Kidney (tissue), 22 donors: ENCODE measurements at places on chromosomes 5 and 9. TPM values are rescaled to one million over a fixed set of nuclear protein-coding genes. Genes with fewer than 3 reads are reported as not detected.

GRCh38 chr9:561427-561826 lies 280.1 kb upstream of the DMRT1 start:
- DNase-seq = no peak

The GPR150 gene
- total RNA-seq = 0.16 TPM

GRCh38 chr9:117114768-117115167 lies 300.1 kb downstream of the ASTN2 start:
- DNase-seq = no peak

The UBAC1 gene
- 40.2 TPM for total RNA-seq

GRCh38 chr5:129124608-129125007 lies 30.1 kb downstream of the ISOC1 start:
- DNase-seq = no peak

GRCh38 chr9:126411948-126412284 lies 85.3 kb downstream of the MVB12B start:
- no peak for DNase-seq

- DNase-seq = no peak
These were observed 8.8 kb upstream of the WDR36 start for GRCh38 chr5:111083323-111083722.

DNA sequence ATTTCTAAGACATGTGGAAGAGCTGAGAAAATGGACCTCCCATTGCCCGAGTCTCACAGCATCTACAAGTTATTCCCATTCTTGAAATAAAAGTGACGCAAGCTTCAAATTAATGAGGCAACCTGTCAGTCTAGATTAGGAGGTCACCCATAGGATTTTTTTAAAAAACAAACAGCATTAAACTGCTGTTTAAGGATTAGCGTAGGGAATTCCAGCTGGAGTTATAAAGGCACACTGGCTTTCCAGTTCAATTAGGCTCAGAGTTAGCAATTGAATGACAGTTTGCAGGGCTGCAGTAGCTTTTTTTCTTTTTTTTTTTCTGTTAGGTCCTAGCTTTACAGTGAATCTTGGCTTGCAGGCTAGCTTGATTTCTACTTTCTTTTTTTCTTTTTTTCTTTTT lies 16.2 kb downstream of the PRKACG start:
- DNase-seq = peak; percentile 68

- DNase-seq = no peak
These were observed 89.1 kb upstream of the MINAR2 start for GRCh38 chr5:129658801-129659200.

The LPCAT1 gene
- total RNA-seq = 46.5 TPM

DNA sequence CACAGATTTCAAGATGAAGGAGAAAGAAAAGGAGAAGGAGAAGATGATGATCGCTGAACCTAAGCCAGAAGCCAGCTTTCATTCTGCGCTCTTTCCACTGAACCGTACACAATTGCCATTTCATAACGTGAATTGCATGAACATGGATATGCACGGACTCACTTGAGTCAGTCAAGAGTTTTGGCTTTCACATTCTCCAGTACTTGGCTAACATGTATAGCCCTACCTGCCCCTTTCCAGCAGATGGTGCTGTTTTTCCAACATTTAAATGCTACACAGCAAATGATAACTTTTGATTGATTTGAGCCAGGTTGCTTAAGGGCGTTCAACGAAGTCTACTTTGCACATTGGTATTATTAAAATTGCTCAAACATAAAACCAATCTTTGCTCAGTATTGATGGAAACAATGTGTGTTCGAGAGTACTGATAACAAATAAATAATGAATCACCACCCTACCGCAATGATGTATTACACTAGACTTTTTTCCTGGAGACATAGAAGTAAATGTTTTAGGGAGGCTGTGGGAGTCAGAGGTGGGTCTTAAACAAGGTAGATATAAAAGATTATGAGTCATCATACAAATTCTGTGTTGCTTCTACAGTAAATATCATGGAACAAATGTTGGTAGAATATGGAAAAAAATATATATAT lies 196.4 kb downstream of the TRPM3 start:
- peak; percentile 88 for DNase-seq

DNA sequence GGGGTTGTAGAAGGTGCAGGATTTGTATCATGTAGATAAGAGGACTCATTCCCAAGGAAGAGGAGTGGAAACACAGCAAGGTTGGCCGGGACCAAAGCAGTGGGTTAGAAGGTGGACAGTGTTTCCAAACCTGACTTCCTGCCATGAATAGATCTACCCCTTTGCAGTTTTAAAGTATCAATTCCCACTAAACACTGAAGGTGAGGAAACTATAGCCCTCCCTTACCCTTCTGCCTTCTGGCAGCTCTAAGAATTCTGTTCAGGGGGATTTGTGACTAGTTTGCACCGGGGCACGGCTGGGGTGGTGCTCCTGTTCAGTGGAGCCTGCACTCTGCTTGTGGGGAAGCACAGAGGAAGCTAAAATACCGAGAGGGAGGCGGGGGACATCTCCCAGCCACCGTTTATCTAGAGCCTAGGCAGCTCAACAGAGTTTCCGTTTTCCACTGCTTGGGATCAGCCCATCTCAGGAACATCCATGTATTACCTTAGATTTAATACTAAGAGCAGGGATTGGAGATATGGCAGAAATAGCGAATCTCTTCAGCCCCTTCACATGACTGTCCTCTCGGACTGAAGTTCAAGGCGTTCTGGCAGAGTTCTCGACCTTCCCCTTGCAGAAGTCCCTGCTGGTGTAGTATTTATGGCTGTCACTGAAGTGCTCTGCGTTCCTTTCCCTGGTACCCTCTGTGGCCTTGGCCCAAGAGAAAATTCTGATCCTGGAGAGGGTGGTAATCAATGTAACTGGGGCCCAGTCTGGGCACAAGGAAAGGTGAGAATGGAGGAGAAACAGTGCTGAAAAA lies 5.4 kb downstream of the ISL1 start:
- no peak for DNase-seq

DNA sequence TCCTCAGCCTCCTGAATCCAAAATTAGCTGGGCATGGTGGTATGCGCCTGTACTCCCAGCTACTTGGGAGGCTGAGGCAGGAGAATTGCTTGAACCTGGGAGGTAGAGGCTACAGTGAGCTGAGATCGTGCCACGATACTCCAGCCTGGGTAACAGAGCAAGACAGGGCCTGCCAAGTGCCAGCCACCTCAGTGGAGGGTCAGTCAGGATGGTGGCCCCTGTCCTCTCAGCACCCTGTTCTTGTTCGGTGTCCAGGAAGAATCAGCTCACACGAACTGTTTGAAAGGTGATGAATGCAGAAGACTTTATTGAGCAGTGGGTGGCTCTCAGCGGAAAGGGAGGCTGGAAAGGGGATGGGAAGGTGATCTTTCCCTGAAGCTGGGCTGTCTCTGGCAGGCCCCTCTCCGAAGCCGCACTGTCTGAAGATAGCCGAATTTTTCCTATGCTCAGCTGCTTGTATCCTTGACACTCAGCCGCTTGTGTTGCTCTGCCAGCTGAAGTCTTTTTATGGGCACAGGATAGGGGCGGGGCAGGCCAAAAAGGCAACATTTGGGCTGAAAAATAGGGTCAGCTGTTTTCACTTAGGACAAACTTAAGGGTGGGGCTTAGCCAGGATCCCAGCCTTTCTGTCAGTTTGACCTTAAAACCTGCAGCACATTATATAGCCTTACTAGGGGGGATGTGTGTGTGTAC lies 50.9 kb downstream of the UBE2R2 start:
- no peak for DNase-seq

- DNase-seq = no peak
These were observed 45.3 kb upstream of the NKD2 start for GRCh38 chr5:963310-963672.

GRCh38 chr5:100900142-100900795 lies 2.8 kb downstream of the ST8SIA4 start:
- DNase-seq = peak; percentile 34

GRCh38 chr9:106286249-106286648 lies 576.7 kb upstream of the ZNF462 start:
- DNase-seq = peak; percentile 62

The AIF1L gene
- total RNA-seq = 397 TPM

DNA sequence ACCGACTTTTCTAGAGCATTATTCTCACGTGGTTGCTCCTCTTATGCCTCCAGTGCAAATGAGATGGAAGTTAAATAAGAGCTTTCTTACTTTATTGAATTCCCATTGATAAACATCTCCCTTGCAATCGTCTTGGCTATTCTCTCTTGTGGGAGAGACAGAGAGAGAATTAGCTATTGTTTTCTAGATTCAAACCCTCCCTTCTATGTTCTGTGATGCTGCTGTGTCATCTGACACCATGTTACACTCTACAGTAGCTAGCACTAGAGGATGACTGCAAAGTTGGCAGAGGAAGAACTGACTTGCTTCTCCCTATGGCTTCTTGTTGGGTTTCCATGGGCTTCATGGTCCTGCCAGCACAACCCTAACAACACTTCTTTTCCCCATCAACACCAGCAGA lies 134.6 kb upstream of the RANBP3L start:
- DNase-seq = no peak

DNA sequence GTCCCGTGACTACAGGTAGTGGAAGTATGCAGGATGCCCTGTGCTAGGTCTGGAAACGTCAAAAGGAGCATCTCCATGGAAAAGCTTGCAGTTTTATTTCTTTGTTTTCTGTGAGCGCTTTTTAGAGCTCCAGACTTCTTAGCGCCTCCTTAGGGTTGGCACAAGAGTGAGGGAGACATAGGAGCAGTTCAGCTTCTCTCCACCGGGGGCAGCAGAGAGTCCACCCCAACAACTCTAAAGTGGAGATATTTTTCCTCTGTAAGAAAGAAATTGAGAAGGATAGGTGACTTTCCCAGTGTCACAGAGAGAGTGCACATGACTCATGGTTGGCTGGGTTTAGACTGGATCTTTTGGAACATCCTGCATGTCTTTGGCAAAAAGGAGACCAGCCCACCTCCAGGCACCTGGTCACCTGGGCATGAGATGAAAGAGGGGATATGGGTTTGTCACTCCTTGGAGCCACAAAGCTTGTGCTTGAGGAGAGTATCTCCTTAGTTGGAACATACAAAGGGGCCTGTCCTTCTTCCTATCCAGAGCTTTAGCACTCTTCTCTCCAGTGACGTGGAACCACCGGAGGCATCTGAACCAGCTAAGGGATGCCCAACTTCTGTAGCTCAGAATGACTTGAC lies 637.7 kb downstream of the SEMA5A start:
- DNase-seq = peak; percentile 19

- no peak for DNase-seq
These were observed 20.7 kb downstream of the ROR2 start for GRCh38 chr9:91929331-91929730.

DNA sequence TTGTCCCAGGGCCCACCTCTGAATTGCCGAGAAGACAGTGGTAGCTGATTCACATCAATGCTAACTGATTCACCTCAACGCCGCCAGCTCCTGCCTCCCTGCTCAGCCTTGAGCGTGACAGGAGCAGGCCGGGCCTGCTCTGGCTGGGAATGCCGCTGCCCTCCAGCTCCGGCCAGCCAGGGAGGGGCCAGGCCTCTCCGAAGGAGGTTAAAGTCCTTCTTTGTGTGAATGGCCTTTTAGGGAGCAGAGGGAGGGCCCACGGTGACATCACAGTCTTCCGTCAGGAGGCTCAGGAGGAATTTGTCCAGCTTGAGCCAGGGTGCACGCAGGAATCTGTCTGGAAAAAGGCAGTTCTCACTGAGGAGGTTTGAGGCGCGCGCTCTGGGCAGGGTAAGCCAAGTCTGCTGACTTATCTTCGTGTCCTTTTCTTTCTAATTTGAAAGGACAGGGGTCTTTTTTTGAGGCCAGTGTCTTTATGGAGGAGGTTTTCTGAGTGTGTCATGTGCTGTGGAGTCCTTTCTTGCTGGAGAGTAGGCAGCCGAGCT lies 82.7 kb downstream of the C9orf152 start:
- DNase-seq = peak; percentile 96

The SGCD gene
- 2.7 TPM for total RNA-seq

DNA sequence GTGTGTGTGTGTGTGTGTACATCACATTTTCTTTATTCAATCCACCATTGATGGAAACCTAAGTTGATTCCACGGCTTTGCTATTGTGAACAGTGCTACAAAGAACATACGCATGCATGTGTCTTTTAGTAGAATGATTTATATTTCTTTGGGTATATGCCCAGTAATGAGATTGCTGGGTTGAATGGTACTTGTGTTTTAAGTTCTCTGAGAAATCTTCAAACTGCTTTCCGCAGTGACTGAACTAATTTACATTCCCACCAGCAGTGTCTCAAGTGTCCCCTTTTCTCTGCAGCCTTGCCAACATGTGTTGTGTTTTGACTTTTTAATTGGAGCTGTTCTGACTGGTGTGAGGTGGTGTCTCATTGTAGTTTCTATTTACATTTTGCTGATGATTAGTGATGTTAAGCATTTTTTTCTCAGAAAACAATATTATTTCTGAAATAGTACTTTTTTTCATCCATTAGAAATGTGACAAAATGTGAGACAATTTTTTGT lies 769.7 kb downstream of the TAF11L14 start:
- DNase-seq = no peak

DNA sequence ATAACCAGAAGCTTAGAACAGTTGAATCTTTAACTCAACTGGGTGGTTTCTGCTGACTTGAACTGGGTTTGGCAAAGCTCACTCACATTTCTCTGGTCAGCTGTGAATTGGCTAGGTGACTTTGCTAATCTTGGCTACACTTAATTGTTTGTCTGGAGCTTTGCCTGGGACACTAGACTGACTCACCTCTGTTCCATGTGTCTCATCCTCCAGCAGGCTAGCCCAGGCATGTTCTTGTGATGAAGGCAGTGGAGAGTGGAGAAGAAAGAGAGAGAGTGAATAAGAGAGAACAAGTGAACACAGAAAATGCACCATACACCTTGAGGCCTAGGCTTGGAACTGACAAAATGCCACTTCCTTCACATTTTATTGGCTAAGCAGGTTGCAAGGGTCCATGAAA lies 32.6 kb downstream of the SPATA31D1 start:
- no peak for DNase-seq

DNA sequence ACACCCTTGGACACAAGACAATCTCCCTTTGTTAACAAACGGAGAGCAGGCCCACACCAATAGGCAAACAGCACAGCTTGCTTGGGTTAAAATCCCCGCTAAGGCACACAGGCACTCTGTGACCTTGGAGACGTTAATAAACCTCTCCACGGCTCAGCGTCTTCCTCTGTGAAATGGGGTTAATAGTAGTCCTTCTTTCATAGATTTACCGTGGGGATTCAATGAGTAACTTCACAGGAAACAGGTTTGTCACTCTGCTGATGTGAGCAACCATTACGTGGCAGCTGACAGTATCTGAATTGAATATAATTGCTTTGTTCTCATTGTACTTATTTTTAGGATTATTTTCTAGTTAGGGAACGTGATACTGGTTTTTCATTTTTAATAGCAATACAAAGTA lies 65.2 kb upstream of the ADRA1B start:
- DNase-seq = no peak

- DNase-seq = peak; percentile 48
These were observed 25.8 kb upstream of the TRIM32 start for GRCh38 chr9:116661037-116661954.

The TEK gene
- 32.6 TPM for total RNA-seq

The CTNND2 gene
- 0.79 TPM for total RNA-seq

- no peak for DNase-seq
These were observed 1774.7 kb upstream of the ACO1 start for GRCh38 chr9:30609713-30610112.

DNA sequence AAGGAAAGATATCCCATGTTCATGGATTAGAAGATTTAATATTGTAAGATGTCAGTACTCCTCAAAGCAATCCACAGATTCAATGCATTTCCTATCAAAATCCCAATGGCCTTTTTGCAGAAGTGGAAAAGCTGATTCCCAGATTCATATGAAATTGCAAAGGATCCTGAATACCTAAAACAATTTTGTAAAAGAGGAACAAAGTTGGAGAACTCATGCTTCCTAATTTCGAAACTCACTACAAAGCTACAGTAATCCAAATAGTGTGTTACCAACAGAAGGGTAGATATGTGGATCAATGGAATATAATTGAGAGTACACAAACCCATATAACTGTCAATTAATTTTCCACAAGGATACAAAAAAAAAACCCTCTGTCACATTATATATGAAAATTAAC lies 154.3 kb upstream of the ZNF618 start:
- DNase-seq = no peak

The C9 gene
- 4.5 TPM for total RNA-seq
